ENCODE measurements at places on chromosomes 6 and 20.

- no peak for DNase-seq
These were observed 105.7 kb upstream of the SNX9 start for GRCh38 chr6:157717340-157717748.

GRCh38 chr6:17762651-17763050 is 55.9 kb upstream of the NUP153 start:
- DNase-seq = no peak

DNA sequence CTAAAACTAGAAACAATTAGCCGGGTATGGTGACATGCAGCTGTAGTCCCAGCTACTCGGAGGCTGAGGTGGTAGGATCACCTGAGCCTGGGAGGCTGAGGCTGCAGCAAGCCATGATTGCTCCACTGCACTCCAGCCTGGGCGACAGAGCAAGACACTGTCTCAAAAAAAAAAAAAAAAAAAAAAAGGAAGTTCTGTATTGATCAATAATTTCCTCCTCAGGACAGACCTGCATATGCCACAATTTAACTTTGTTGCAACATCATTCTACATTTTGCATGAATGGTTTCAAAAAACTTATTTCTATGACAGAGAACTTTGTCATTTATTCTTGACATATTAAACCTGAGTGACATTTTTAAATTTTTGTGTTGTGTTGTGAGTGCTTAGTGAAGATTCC is 5.5 kb downstream of the DNAJC5 start:
- no peak for DNase-seq

- DNase-seq = no peak
These were observed at the start of gene GDAP1L1 for GRCh38 chr20:44247131-44247571. Gene GDAP1L1 (plus strand): TSS chr20:44247308. CDS start chr20:44247335, 27 bp downstream.

- DNase-seq = no peak
These were observed 26.4 kb downstream of the SEC23B start for GRCh38 chr20:18533978-18534644.

GRCh38 chr6:117568247-117568646 is 34.1 kb downstream of the GOPC start:
- DNase-seq = no peak

DNA sequence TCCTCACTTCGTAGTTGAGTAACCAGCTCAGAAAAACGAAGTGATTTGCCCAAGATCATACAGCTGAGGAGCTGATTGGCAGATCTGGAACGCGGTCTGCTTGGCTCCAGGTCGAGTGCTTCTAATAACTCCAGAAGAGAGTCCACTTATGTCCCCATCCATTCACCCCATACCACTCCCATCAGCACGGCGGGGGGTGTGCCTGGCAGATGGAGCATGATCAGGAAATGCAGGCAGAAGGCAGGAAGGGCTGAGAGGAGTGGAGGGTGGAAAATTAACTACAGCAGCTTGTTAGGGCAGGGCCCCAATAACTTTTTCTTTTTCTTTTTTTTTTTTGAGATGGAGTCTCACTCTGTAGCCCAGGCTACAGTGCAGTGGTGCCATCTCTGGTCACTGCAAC is 15.0 kb downstream of the FITM2 start:
- DNase-seq = no peak

- peak; percentile 39 for DNase-seq
These were observed 25.0 kb downstream of the MYH7B start for GRCh38 chr20:34980543-34981233.

DNA sequence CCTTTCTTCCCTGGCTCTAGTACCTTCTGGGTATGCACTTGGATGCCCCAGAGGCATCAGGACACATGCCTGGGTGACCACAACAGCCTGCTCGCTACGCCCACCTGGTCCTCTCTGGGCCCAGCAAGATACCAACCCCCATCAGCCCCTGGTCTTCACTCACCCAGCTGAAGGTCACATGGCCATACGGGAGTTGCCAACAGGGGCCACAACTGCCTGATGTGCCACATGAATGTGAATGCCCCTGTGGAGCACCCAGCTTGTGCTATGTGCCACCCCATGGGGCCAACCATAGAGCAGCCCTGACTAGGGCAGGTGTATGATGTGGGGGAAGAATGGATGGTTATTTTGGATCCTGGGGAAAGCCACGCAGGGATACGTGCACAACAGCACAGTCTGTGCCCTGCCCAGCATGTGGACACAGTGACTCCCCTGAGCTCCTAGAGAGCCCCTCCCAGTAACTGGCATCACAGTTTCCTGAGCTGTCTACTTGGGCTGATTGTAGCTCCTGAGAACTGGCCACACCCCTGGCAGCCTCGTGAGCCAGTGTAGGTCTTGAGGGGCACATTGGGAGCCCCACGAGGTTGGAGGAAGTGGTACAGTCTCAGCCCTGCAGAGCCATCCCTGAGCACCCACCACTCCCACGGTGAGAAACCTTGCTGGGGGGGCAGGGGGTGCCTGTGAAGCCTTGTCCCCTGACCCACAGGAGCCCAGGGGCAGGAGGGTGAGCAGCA is 10.5 kb upstream of the PCMTD2 start:
- no peak for DNase-seq

DNA sequence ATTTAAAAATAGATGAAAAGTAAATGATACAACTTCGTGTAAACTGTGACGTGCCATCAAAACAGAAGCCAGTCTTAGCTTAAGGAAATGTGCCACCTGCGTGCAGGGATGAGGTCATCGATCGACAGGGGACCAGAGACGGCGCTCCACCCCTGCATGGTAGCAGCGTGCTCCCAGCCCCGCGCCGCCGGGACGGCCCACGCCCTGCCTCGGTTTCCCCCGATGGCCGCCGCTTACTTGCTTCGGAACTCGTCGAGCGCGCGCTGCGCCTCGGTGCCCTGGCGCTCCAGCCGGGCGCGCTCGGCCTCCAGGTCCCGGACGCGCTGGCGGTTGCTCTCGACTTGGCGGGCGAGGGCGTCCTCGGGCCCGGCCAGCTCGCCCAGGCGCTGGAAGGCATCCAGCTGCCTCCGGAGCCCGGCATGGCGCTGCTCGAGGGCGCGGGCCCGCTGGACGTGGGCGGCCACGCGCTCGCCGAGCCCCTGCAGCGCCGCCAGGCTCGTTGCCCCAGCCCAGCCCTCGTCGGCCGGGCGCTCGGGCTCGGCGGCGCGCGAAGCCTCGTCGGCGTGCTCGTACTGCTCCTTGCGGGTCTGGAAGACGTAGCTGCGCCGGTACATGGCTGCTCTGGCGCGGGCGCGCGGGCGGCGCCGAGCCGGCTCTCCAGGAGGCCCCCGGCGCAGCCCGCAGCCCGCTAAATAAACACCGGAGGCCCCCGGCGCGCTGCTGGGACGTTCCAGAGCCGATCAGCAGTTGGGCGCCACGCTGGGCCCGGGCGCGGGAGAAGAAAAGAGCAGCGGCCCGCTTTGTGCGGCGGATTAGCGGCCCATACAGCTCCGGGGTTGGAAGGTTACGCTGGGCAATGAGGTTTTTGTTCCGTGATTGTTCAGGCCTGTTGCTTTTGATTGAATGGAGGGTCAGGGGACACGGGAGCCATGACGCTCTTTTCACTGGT is at the start of gene BFSP1:
Gene BFSP1 (minus strand): TSS at position 664 of the 949 bp plus-strand sequence. CDS start 50 bp downstream, at position 614.
- peak; percentile 20 for DNase-seq

- no peak for DNase-seq
These were observed 8.9 kb upstream of the FBXO9 start for GRCh38 chr6:53056273-53056672.

GRCh38 chr20:50292591-50293283 is 102.1 kb downstream of the CEBPB start:
- no peak for DNase-seq

DNA sequence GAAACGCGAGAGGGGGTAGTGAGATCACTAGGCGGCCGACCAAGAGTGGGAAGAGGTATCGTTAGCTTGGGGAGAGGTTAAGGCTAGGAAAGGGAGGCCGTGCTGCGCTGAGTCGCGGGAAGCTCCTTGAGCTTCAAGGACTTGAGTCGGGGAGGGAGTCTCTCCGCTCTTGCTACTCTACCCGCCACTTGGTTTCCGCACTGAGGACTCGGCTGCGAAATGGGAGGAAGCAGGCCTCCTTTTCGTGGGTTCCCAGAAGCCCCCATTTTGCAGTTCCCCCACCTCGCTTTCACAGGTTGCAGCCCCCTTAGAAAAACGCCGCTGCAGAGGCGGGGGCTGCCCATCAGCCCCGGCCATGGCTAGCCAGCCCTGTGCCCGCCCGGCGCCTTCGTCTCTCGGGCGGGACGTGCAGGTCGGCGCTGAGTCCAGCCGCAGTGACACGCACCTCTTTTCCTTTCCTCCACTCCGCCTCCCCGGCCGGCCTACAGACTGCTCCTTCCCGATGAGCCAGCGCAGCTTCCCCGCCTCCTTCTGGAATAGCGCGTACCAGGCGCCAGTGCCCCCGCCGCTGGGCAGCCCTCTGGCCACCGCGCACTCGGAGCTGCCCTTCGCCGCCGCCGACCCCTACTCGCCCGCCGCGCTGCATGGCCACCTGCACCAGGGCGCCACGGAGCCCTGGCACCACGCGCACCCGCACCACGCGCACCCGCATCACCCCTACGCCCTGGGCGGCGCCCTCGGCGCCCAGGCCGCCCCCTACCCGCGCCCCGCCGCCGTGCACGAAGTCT is 4.9 kb downstream of the VGLL2 start:
- DNase-seq = no peak

- no peak for DNase-seq
These were observed 1115.6 kb upstream of the CITED2 start for GRCh38 chr6:140490081-140490480.

GRCh38 chr20:36030149-36030548 is 61.8 kb downstream of the CNBD2 start:
- no peak for DNase-seq

DNA sequence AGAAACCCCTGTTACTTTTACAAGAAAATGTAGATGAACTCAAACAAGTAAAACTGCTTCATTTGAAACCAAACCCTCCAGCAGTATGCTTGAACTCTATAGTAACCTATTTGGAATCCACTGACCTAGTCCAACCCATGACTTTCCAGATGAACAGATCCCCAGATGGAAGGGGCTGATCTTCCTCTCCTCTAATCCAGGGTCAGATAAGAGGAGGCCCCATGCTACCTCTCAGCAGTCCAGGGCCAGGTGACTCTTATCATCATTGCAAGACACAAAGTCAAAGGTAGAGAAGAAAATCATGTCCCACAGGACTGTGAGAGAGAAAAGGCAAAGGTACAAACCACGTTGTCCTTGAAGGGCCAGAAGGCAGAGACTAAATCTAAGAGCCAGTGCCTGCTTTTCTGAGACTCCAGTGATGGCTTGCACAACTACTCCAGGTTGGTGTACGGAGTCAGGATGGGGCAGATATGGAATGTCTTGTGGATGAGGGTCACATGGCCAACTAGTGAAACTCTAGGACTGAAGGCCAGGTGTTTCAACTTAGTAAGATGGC is 81.4 kb upstream of the MYLIP start:
- no peak for DNase-seq

- no peak for DNase-seq
These were observed 25.5 kb upstream of the OLIG3 start for GRCh38 chr6:137519629-137520176.

DNA sequence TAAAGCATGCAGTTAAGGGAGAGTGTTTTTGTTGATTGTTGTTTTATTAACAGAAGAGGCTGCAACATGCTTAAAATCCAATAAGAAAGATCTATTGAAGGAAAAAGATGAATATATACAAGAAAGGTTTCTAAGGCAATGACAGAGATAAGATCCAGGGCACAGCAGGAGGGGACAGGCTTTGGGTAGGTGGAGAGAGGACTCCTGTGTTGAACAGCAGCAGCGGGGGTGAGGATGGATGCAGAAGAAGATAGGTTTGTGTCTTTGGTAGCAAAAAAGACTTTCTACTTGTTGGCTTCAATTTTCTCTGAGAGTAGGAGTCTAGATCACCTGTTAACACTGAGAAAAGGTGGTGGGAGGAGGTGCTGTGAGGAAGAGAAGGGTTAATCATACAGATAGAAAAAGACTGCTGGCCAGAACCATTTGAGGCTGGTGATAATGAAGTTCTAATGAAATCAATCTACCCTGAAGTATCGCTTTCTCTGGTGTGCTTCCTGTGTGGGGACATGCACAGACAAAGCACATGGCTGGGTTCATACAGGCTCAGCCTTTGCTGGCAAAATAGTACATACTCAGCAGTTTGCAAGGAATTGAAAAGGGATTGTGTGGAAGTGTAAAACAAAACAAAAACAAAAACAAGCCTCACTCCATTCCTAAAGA is 17.2 kb upstream of the DST start:
- DNase-seq = no peak

DNA sequence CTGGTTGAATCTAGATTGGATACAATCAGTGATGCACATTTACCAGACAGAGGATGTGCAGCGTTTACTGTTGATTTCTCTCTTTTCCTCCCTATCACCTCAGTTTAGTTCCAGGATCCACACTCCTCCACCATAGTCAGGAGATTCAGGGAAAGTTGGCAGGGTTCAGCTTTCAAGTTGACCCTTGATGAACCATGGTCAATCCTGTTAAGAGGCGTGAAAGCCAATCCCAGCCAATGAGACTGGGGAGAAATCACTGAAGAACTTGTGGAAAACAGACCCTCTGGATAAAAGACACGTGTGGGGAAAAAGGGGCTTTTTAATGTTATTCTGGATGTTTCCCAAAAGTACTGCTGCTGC is 19.2 kb upstream of the SCP2D1 start:
- no peak for DNase-seq

GRCh38 chr20:44056010-44056698 is 130.8 kb downstream of the JPH2 start:
- DNase-seq = no peak

- DNase-seq = no peak
These were observed 18.6 kb downstream of the RBM38 start for GRCh38 chr20:57409672-57410397.

GRCh38 chr20:40651151-40651550 is 37.9 kb downstream of the MAFB start:
- no peak for DNase-seq

GRCh38 chr6:32664827-32665362 is 1.6 kb downstream of the HLA-DQB1 start:
- no peak for DNase-seq

GRCh38 chr6:21278375-21278745 is 315.2 kb upstream of the SOX4 start:
- no peak for DNase-seq

DNA sequence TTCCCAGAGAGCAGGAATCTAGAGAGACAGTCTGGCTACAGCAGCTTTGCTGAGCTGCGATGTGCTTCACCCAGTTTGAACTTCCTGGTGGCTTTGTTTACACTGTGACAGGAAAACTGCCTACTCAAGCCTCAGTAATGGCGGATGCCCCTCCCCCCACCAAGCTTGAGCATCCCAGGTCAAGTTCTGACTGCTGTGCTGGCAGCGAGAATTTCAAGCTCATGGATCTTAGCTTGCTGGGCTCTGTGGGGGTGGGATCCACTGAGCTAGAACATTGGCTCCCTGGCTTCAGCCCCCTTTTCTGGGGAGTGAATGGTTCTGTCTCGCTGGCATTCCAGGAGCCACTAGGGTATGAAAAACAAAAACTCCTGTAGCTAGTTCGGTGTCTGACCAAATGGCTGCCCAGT is 91.0 kb upstream of the ESR1 start:
- DNase-seq = no peak

GRCh38 chr20:38751360-38751976 is 3.2 kb downstream of the ACTR5 start:
- DNase-seq = peak; percentile 33

- DNase-seq = no peak
These were observed 81.9 kb downstream of the FIG4 start for GRCh38 chr6:109772883-109773431.

- no peak for DNase-seq
These were observed 117.3 kb downstream of the BCKDHB start for GRCh38 chr6:80223743-80224212.

GRCh38 chr6:143301188-143301587 is 149.3 kb downstream of the ADAT2 start:
- no peak for DNase-seq
